KG1 (cell line): ENCODE measurements at places on chromosomes 6 and 20.

DNA sequence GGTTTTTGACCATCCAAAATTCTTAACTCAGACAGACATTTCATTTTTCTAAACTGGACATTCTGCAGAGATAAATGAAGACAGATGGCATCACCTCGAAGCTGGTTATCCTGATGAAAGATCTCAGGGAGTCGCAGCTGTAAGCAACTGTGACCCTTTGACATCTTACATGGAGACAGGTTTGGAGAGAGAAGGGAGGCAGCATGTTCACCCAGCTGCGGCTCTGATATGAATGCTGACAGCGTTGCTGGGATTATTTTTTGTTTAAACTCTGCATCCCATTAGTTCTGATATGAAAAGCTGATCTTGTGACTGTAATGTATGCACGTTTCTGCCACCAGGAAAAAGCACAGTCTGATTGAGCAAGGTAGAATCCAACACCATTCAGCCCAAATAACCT lies 89.4 kb downstream of the C6orf118 start:
- no peak for DNase-seq

DNA sequence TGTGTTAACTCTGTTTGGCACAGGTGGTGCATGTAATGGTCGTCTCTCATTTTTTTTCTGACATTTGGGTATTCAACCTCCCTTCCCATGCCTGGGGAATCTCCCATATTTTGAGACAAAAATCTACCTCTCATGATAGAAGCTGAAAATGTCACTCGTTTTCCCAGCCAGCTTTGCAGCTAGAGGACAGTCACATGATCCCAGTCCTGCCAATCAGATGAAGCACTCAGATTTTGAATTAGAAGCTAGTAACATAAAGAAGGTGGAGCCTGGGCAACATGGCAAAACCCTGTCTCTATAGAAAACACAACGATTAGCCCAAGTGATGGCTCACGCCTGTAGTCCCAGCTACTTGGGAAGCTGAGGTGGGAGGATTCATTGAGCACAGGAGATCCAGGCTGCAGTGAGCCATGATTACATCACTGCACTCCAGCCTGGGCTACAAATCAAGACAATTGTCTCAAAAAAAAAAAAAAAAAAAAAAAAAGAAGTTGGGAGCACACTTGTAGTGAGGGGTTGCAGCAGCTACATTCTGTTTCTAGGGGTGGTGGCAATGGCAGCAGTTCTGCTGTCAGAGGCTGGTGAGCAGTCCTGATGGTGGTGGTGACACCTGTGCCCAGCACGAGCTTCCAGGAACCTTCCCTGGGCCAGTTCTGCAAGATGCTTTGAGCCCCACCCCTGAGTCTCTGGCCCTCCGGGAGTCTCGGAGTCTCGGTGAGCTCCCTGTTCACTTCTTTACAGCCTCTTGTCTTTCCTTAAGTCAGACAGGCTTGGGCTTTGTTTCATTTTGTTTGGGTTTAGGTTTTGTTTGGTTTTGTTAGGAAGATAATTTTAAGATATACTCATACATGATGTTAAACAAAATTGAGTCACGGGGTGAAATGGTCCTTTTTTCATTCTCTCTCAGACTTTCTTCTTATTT lies 94.1 kb upstream of the KCNG1 start:
- no peak for DNase-seq

GRCh38 chr6:3871515-3871914 lies 22.3 kb downstream of the FAM50B start:
- no peak for DNase-seq

GRCh38 chr6:94045099-94045829 lies 625.9 kb upstream of the EPHA7 start:
- DNase-seq, result no peak

GRCh38 chr6:49370518-49370917 lies 92.5 kb downstream of the MMUT start:
- DNase-seq, result no peak

- no peak for DNase-seq
Measured at GRCh38 chr6:48714699-48715098, 603.7 kb upstream of the PTCHD4 start.

GRCh38 chr20:36975099-36975818 lies 23.8 kb upstream of the SAMHD1 start:
- DNase-seq, result no peak

- DNase-seq, result no peak
Measured at GRCh38 chr6:1251198-1252155, 60.4 kb upstream of the FOXQ1 start.

- no peak for DNase-seq
Measured at GRCh38 chr6:158059108-158059507, 77.4 kb downstream of the SYNJ2 start.

GRCh38 chr20:37955511-37955910 lies 52.6 kb downstream of the VSTM2L start:
- no peak for DNase-seq

DNA sequence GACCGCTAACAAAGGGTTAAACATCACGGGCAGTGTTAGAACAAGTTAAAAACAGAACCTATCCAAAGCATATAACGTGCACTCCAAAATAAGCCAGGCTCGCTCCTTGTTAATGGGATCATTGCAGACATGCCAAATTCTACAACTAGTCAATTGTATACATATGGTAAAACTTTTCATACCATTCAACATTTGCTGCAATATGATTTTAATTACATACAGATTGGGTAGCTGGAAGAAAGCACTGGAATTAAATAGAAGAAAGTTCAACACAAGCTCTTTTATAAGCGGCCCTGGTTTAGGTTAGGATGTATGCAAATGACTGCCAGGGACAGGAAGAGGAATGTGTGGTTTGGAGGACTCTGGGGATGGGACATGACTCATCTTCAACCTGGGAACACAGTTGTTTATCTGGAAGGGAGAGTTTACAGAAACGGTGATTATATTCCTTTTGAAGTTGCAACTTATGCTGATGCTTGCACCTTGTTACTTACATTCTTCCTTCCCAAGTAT lies 62.5 kb upstream of the TIAM2 start:
- DNase-seq, result no peak

DNA sequence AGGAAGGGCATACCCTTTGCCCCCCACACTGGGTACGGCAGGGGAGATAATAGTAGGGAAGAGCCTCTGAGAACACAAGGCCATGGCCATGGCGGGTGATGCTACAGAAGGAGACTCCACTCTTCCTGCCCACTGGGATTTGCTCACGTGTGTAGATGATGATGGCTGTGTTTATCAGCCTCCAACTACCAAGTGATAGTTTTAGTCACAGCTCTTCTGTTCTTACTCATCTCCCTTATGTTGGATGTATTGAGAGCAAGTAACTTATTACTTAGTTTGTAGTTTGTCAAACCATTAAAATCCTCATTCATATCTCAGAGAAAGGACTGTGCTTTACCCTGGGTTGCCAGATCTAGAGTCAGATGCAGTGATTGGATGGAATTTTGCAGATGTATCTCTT lies 66.0 kb downstream of the CDH26 start:
- no peak for DNase-seq

DNA sequence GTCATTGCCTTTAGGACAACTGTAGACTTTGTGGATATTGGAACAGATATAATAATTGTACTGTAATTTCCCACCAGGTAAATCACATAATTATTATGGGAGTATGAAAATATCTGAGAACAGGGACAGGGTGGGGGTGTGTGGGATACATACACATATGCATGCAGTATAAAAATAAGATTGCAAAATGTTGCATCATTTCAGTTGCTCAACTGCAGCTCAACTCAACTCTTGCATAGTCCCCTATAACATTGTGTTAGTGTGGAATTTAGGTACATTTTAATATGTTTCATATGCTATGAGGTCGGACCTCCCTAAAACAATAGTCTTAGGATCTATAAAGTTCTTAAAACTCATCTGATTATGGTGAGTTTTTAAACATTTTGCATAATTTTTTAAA lies 275.0 kb upstream of the FLRT3 start:
- DNase-seq, result no peak

GRCh38 chr6:40933864-40934263 lies 105.2 kb downstream of the UNC5CL start:
- no peak for DNase-seq

DNA sequence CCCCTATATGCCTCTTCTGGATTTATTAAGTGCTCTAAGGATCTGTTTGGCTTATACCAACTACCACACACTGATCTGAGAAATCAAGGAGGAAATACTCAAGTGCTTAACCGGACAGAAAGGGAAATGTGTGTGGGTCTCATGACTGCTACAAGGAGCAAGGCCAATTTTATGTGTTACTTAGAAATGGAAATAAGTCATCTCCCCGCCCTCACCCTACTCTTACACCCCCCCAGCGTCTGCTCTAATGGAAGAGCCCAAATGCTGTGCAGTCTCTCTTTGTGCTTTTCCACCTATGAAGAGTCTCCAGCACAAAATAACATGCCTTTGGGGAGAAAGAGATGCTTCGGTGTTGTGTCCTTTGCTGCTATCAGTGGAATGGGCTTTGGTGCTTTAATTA lies 428.8 kb upstream of the ARID1B start:
- no peak for DNase-seq

- no peak for DNase-seq
Measured at GRCh38 chr6:15874821-15875220, 212.0 kb upstream of the DTNBP1 start.

DNA sequence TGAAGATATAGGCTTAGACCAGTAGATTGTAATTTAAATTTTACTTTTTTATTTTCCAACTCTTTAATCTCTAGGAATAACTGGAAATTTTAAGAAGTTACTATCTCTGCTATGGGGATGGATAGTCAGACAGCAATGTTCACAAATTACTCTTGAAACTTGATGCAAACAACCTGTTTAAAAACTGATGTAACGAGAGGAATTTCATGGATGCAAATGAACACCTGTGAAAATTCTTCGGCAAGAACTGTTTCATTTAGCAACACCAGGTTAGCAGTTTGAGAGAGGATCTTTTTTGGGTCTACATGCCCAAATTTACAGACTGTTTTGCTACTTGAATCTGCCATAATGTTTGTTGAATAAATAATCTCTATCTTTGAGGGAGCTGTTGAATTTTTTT lies 20.0 kb upstream of the RSPH3 start:
- DNase-seq, result no peak

DNA sequence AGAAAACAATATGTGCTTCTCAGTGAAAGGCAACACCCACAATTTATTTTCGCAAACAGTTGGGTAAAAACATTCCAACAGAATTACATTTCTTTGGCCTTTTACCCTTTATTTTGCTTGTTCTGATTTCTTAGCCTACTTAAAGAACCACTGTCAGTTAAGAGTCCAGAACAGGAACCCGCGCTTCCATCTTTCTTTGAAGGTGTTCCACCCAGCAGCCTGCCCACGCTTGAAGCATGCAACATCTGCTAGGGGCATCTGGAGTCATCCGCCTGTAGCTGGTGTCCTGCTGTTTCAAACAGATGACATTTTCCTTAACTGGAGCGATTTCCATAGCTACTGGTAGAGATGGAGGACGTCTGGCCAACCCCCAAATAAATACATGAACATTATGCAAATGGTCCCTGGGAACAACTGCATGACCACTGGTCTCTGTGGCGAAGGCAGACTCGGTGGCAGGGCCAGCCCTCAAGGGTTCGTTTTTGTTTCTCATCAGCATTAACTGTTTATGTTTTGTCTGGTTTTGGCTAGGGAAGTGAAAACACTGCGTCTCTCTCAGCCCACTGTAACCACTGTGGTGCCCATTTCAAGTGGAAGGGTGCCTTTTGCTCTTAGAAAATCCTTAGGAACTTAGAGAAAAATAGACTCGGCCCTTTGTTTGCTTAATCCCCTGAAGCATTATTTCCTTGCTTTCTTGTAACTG lies 51.6 kb downstream of the LAMA4 start:
- no peak for DNase-seq

DNA sequence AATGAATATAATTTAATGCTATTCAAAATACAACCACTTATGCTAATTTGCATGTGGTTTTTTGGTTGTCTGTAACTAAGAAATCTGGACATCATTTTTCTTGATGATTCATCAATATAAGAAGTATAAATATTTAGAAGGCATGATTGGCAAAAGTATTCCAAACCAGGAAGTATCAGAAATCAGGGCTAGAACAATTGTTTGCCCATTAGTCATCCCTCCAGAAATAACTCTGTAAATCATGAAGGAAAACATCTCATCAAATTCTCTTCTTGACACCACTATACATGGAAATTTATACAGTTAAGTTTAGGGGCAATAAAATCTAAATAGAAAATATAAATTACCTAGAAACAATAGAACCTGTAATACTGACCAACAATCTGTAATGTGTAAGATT lies 554.7 kb upstream of the HS3ST5 start:
- no peak for DNase-seq

GRCh38 chr6:132950566-132950965 lies 136.2 kb downstream of the RPS12 start:
- no peak for DNase-seq

DNA sequence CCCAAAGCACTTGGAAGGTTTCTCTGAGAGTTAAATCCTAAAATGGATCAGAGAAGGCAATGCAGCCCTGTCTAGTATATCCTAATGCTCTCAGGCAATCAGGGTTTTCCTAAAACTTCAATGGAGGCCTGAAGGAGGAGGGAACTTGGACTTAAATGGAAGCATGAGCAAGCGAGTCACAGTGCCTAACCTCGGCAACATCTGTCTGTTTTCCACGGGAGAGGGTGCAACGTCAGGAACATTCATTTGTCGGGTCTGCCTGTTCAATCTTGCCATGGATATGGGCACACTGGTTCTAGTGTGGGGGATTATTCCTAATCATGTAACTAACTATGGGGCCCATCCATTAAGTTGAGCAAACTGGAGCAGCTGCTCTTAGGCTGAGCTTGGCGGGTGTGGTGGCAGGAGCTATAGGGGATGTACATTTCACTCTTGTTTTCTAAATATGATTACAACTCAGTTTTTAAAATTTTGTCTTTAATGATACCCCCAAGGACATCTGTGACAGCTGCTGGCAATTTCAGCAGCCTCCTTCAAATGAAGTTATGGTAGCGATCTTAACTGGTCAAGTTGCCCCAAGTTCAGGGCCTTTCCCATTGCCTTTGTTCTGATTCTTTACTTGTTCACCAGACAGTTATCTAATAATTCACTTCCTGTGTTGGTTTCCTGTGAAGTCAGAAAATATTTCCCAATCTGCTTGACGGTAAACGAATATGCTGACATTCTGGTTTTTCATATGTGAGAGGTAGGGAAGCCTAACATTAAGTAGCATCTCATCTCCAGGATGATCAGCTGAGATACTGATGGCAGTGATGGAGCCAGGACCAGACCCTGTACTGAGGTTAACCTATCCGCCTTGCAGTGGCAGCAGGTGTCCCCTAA lies 21.6 kb downstream of the DSE start:
- no peak for DNase-seq

DNA sequence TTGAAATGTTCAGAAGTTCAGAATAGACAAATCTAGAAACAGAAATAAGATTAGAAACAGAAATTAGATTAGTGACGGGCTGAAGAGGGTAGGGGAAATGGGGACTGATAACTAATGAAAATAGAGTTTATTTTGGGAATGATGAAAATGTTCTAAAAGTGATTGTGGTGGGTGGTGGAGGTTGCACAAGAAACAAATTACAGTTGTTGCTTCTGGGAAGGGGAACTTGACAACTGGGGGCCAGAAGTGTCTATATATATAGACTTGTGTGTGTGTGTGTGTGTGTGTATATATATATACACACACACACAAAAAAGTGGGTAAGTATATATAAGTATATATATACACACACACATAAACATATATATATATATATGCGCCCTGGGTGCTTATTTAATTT lies 86.5 kb upstream of the RREB1 start:
- DNase-seq, result no peak
